Stomach (tissue), 19 donors: ENCODE measurements at places on chromosomes 3 and 15.

DNA sequence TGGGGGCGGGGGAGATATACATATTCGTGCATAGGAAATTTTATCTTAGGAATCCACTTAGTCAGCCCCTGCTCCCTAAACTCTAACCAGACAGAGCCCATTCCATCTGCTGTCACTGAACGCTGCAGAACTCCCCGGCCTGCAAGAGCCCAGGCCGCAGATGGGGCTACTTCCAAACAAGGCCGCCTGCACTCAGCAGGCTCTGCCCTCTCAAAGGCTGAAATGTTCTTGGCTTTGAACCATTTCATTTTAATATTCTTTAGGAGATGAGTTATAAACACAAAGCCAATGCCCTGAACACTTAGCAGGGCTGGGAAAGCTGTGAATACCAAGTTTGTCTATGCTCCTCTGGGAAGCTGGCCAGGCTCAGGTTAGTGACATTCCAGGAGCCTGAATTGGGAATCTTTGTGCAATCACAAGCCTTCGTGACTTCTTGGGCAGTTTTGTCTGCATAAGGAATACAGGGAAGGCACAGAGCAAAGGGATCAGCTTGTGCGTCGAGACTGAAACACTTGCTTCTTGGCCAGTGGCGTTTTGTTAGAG lies 65.0 kb downstream of the SYNM start:
- no peaks in the 10 kb centered on the region for H3K4me1 ChIP-seq
- peak overlapping the region; percentile 91 for H3K27ac ChIP-seq
- H3K4me3 ChIP-seq, result no peak overlapping the region

DNA sequence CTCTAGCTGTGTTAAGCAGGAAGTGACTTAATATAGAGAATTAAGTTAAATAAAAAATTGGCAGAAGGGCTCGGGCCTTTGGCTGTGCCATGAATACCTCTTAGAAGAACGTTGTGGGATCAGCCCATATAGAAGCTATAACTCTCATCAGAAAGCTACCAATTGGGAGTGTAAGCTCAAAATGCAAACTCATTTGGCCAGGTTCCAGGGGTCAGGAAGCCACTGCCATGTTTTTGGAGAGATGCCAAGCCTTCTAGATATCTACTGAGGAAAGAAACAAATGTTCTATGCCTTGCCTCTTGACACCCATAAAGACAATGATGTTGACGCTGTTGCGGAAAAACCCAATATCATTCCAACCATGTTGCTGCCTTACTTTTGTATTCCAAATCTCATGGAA lies 475.2 kb upstream of the TGFBR2 start:
- no peaks in the 10 kb centered on the region for H3K36me3 ChIP-seq
- no peak overlapping the region for H3K27ac ChIP-seq
- no peaks in the 10 kb centered on the region for H3K27me3 ChIP-seq
- no peak for DNase-seq
- no peaks in the 10 kb centered on the region for H3K4me1 ChIP-seq

GRCh38 chr3:101879623-101880284 lies 30.4 kb downstream of the NFKBIZ start:
- DNase-seq, result no peak
- no peak overlapping the region for H3K4me3 ChIP-seq
- peaks cover 8% of the 10 kb centered on the region for H3K4me1 ChIP-seq
- no peaks in the 10 kb centered on the region for H3K36me3 ChIP-seq

DNA sequence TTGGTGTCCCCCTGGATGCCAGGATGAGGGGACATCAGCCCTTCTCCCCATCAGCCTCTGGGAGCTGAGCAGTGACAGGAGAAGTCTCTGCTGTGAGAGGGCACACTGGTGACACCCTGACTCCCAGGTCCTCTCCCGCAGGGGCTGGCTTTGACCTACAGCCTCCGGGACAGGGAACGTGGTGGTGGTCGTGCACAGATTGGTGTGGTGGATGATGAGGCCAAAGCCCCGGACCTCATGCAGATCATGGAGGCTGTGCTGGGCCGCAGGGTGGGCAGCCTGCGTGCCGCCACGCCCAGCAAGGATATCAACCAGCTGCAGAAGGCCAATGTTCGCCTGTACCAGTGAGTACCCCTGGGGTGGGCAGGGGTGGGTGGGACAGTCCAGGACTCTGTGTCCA lies 6.8 kb downstream of the VILL start:
- no peak overlapping the region for H3K4me3 ChIP-seq
- H3K4me1 ChIP-seq, result peaks cover 87% of the 10 kb centered on the region
- H3K27ac ChIP-seq, result peak overlapping the region; percentile 80
- peak; percentile 23 for DNase-seq
- H3K36me3 ChIP-seq, result peaks cover 8% of the 10 kb centered on the region

DNA sequence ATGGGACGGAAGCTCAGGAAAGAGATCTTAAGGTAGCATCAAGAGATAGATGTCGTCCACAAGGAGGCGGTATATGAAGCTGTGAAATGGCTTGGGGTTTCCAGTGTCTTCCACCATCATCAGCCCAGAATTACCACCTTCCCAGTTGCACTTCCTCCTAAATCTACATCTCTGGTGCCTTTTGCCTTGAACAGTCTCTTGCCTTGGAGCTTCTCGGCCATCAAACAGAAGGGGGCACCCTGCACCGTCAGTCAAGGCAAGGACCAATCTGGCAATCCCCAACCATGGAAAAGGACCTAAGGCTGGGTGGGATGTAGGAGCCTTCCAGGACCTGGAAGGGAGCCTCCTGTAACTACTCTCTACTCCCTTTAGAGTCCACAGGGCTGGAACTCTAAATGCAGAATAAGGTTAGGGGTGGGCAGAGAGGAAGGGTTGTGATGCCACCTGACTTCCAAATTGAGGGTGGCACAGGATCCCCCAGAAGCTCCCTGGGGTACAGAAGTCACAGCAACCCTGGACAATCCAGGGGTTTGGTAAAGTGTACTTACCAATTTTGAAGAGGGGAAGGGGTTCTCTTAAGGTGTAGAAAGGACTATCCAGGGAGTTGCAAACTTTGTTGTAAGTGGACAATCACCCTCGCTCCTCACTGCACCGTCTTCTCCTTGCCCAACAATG lies 1.0 kb upstream of the RYR3 start:
- H3K27ac ChIP-seq, result no peak overlapping the region
- H3K4me3 ChIP-seq, result no peak overlapping the region
- no peak for DNase-seq
- H3K27me3 ChIP-seq, result peaks cover 51% of the 10 kb centered on the region
- no peaks in the 10 kb centered on the region for H3K36me3 ChIP-seq

DNA sequence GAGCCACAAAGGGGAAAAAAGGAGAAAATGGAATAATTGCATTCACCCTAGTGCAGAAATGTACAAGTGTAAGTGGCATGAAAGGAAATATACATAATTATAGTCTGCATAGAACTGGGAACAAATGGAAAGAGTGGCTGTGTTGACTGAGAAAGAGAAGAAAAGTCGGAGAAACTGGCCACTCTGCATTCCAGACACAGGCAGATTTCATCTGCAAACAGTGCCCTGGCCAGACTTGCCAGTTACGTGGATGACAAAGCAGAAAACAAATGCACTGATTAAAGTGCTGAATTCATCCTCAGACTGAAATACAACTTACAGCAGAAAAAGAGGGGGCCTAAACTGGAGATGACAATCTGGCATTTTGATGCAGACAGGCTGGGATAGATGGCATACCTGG lies 129.8 kb downstream of the FGF12 start:
- no peak overlapping the region for H3K4me3 ChIP-seq
- H3K27me3 ChIP-seq, result no peaks in the 10 kb centered on the region
- peak overlapping the region; percentile 46 for H3K27ac ChIP-seq
- peak; percentile 78 for DNase-seq
- H3K4me1 ChIP-seq, result peaks cover 11% of the 10 kb centered on the region

DNA sequence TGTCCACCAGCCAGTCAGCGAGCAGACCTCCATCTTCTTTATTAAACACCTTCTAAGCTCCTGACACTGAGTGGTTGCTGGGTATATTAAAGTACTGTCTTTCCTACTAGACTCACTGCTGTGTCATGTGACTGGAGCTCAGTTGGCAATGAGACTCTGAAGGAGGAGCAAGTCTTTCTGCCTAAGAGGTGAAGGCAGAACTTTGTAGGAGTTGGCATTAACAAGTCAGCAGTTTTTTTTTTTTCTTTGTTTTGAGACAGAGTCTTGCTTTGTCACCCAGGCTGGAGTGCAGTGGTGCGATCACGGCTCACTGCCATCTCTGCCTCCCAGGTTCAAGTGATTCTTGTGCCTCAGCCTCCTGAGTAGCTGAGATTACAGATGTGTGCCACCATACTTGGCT lies 62.2 kb downstream of the ABHD5 start:
- H3K27ac ChIP-seq, result no peak overlapping the region
- H3K4me3 ChIP-seq, result no peak overlapping the region
- H3K4me1 ChIP-seq, result no peaks in the 10 kb centered on the region
- H3K27me3 ChIP-seq, result no peaks in the 10 kb centered on the region
- no peaks in the 10 kb centered on the region for H3K36me3 ChIP-seq

GRCh38 chr15:42955518-42955917 lies 34.9 kb upstream of the TTBK2 start:
- H3K36me3 ChIP-seq, result peaks cover 98% of the 10 kb centered on the region
- DNase-seq, result no peak

GRCh38 chr3:1696669-1697275 lies 401.9 kb upstream of the CNTN4 start:
- no peak overlapping the region for H3K27ac ChIP-seq
- H3K36me3 ChIP-seq, result no peaks in the 10 kb centered on the region
- no peaks in the 10 kb centered on the region for H3K27me3 ChIP-seq
- DNase-seq, result no peak
- no peaks in the 10 kb centered on the region for H3K4me1 ChIP-seq

- H3K27ac ChIP-seq, result no peak overlapping the region
- peaks cover 5% of the 10 kb centered on the region for H3K4me1 ChIP-seq
- no peak for DNase-seq
- H3K36me3 ChIP-seq, result no peaks in the 10 kb centered on the region
Measured at GRCh38 chr15:38559131-38559530, 5.5 kb downstream of the RASGRP1 start.

- H3K27ac ChIP-seq, result peak overlapping the region; percentile 78
- DNase-seq, result no peak
- peaks cover 17% of the 10 kb centered on the region for H3K4me1 ChIP-seq
- no peaks in the 10 kb centered on the region for H3K36me3 ChIP-seq
- H3K4me3 ChIP-seq, result peak overlapping the region; percentile 78
Measured at GRCh38 chr3:190119461-190120268, 1.0 kb downstream of the P3H2 start.

DNA sequence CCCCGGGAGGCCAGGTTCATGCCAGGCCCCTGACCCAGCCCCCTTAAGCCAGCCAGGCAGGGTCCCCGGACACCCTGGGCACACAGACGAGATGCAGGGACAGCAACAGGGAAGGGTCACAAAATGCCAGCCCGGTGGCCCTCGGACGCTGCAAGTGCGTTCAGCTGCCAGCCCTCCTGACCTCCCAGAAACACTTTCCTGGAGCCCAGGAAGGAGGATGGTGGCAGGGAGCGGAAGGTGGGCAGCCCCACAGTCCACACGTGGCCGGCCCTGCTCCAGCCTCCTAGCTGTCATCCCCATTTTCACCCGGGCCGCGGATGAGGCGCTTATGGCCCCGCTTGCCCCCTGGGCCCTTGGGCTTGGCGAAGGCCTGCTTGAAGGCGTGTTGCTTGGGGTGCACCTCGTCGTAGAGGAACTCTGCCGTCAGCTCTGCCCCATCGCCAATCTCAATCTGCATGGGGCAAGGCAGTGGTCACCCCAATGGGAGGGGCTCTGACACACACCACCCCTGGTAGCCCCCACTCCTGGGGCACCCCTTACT lies 3.4 kb upstream of the TLR9 start:
- H3K27me3 ChIP-seq, result no peaks in the 10 kb centered on the region
- no peak for DNase-seq
- H3K36me3 ChIP-seq, result peaks cover 65% of the 10 kb centered on the region
- no peak overlapping the region for H3K4me3 ChIP-seq
- H3K4me1 ChIP-seq, result no peaks in the 10 kb centered on the region

- peaks cover 25% of the 10 kb centered on the region for H3K36me3 ChIP-seq
- no peaks in the 10 kb centered on the region for H3K27me3 ChIP-seq
- peak; percentile 79 for DNase-seq
Measured at GRCh38 chr3:113626503-113627371, 69.7 kb downstream of the USF3 start.

- no peaks in the 10 kb centered on the region for H3K36me3 ChIP-seq
- no peak overlapping the region for H3K27ac ChIP-seq
- no peaks in the 10 kb centered on the region for H3K4me1 ChIP-seq
Measured at GRCh38 chr3:122101646-122102045, 46.5 kb downstream of the CD86 start.

DNA sequence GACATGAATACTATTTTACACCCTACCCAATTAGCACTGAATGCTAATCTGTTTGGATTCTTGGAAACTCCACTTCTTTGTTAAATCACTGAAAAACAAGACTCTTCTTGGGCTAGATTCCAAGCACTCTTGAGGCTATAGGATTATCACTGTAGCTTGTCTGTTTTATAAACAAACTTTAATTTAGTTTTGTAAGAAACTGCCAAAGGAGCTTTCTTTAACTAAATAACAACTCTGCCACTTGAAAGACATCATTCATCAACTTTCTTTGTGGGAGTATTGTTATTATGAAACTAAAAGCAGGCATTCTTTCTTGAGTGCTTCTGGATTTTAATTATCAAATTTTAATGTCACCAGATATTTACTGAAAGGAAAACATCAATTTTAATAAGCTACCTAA lies 24.1 kb downstream of the CBLB start:
- DNase-seq, result no peak
- H3K36me3 ChIP-seq, result no peaks in the 10 kb centered on the region
- H3K4me1 ChIP-seq, result no peaks in the 10 kb centered on the region
- no peak overlapping the region for H3K4me3 ChIP-seq

DNA sequence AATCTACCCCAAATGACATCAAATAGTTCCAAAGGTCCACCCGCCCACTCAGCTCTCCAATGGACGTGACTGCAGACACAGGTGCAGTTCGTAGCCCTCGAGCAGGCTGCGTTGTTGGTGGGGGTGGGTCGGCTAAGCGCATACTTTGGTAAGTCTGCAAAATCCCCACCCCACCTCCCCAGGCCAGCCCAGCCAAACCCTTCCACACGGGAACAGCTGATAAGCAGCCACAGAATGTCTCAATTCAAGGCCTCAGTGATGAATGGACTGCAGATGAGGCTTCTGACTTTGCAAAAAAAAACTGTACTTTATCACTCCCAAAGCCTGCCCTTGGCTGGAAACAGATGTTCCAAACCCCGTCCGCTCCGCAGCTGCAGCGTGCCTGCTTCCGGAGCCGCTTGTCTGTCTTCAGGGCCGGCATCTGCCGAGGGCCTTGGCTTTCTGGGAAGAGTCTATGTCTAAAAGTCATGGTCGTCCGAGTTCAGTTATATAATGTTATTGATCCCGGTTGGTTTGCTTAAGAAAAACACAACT lies 38.2 kb downstream of the PCSK6 start:
- no peak overlapping the region for H3K4me3 ChIP-seq
- no peaks in the 10 kb centered on the region for H3K27me3 ChIP-seq
- H3K27ac ChIP-seq, result peak overlapping the region; percentile 21
- peak; percentile 84 for DNase-seq
